Nephron progenitor cell (in vitro differentiated cells): ENCODE measurements at places on chromosomes 3 and 15.

GRCh38 chr3:94110854-94111253 is 48.0 kb downstream of the NSUN3 start:
- no peak for DNase-seq

DNA sequence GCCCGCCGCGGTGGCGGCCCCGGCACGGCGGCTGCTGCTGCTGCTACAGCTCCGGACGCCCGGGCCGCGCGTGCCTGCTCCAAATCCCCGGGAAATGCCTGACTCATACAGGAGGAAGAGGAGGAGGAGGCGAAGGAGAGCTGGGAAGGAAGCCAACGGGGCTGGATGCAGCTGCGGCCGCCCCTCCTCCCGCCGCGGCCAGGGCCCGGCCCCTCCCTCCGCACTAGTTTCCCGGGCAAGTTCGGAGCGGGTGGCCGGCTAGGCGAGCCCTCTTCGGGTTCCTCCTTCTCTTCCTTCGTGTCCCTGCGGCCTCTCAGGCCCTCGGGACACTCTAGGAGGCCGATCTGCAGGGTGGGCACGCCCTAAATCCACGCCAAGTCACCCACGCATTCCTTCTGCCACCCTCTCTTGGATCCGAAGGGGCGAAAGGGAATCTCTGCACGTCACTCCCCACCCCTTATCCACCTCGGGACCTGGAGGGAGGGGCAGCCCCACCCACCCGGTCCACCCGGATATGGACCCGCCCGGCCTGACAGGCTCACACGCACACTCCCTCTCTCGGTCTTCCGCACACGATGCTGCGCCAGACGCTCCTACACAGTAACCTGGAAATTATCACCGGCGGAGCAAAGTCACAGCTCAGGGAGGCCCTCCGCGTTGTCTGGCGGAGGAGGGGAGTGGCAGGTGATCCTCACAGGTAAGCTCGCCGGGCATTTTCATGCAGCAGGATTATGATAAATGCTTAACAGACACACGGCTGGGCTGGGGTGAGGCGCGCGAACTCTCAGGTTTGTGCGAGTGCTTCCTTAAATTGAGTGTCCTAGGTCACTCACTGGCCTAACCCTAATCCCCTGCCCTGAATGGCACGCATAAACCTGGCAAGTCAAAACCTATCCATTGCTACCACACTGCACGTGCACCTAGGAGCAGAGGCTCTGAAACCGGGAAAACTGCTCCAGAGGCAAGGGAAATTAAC is at the start of the genes OSBPL10 and ZNF860:
Gene OSBPL10 (minus strand): TSS at position 57 of the 976 bp plus-strand sequence. CDS start 83 bp downstream, outside the sequence.
Gene ZNF860 (plus strand): TSS at position 545 of the 976 bp plus-strand sequence. CDS start 7,330 bp downstream, outside the sequence.
- DNase-seq, result peak; percentile 45

GRCh38 chr15:66614951-66615760 is 49.4 kb upstream of the LCTL start:
- no peak for DNase-seq

GRCh38 chr3:177229791-177230190 is 32.5 kb upstream of the TBL1XR1 start:
- no peak for DNase-seq

DNA sequence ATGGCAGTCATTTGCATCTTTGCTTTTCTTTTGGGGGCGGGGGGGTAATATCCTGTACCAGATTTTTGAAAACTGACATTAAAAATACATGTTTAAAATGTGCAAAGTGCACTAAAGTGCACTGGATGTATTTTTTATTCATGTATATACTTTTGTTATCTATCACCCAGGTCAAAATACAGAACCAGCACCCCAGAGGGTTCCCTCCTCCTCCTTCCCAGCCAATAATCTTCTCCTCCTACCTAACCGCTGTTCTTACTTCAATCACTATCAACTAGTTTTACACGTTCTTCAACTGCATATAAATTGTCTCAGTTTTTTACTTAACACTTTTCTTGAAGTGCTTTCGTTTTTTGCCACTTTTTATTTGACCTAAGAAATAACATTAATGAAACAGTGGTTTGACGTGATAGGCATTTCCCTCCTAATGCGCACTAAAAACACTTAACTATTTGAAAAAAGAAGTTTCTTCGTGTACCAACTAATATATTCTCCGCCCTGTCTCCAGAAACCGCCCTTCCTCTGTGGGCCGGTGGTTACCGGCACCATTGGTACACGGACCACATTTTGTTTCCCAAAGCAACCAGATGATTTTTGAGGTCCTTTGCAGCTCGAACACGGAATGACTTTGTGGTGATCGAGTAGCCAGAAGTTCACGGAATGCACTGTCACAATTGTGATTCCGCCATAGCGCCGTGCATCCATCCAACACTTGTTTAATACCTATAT is 836 bp upstream of the AKAP13 start:
- DNase-seq, result no peak

DNA sequence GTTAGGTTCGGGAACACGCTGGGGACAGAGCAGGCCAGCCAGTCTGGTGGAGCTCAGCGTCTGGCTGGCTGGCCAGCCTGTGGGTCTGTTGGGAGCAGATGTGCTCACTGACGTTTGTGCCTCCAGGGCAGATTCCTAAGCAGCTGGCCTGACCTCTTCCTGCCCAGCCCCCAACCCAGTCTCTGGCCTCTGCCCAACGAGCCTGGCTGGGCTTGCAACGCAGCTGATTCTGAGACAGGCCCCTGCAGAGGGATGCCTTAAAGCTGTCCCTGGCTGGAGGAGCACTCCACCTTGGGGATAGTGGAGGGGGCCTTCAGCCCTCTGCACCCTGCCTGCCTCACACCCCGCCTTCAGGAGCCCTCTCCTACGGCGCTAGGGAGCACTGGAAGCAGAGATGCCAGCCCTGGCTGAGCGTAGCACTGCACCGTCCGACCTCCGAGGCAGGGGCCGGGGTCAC is 46.0 kb downstream of the KLF13 start:
- peak; percentile 45 for DNase-seq

DNA sequence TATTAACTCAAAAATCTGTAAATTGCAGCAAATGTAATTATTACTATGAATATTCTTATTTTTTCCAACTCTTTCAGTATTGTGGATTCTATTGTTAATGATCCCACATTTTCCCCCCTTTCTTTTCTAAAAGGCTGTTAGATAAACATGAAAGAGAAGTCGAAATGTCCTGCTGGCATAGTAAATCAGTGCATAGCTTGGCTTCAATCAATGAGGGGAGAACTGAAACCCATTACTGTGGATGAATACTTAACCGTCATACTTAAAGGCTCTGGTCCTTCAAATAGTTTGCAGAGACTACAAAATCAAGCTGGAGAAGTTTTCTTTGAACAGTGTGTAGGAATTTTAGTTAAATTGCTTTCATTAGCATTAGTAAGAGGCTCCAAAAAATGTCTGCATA is 667.9 kb downstream of the CADM2 start:
- DNase-seq, result no peak

DNA sequence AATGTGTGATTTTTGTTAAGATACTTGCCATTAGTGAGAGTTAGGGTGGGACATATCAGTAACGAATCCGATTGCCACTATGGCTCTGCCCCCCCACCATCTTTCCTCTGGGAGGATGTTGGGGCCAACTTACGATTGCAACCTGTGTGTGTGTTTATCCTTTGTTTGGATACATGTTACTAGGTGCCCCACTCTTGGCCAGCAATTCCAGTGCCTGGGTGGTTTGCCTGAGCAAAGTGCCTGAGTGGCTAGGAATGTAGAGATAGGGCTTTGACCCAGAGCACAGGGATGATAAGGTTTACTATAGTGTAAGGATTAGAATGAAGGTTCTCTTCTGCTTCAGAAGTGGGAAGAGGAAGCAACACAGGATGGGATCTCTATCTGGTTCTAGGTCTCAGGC is 231.8 kb downstream of the TP63 start:
- no peak for DNase-seq

DNA sequence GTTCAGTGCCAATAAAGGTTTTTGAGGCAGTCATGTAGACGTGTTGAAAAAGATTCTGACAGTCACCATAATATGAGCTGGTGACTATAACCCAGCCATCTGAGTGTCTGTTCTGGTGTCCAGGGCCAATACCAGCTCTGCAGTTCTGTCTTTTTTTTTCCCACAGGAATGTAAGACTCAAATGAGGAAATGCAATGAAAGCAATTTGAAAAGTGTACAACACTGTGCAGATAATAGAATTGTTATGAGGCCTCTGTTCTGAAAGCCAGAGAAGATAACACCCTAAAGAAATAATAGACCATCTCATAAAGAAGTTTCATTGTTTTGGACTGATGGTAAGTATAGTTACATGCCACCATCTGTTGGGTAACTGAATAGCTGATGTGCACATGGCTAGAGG is 57.1 kb downstream of the CLDN1 start:
- no peak for DNase-seq
